ENCODE measurements at places on chromosomes 3 and 15.

- no peak for DNase-seq
Observed at GRCh38 chr3:24364359-24364758, 130.3 kb downstream of the THRB start.

GRCh38 chr15:28003302-28004037 is 95.6 kb downstream of the OCA2 start:
- no peak for DNase-seq

DNA sequence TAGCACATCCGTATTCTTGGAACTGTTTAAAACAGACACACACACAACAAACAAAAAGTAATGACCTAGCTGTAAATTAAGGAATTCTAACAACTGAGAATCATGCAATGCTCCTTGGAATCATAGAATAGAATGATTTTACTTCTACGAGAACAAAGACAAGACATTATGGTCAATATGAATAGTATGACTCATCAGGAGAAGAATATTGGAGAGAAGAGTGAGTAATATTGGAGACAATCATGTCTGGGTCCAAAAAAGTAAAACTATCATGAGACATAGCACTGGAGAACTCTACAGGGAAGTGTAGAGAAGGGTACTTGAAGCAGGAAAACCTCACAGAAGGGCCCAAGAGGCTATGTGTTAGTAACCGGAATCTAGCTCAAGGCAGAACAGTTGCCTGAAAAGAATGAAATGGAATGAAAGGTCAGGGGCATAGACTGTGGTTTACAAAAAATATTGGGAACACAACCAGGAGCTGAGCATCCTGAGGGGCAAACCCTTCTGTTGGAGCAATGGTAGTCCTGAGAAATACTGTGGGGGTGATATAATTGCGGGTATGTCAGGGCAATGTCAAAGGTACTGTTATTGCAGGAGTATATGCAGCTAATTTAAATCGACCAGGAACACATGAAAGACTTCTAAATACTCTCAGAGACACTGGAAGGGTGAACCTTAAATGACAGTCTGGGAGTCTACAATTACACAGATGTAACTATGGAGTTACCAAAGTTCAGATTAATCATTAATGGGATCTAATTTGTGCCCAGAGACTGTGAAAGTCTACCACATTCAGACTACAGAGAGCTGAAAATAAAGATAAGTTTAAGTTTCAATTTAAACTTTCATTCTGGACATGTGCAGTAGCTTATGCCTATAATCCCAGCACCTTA is 201.2 kb downstream of the BCHE start:
- DNase-seq = no peak

GRCh38 chr3:79027593-79027992 is 740.2 kb downstream of the ROBO1 start:
- no peak for DNase-seq

DNA sequence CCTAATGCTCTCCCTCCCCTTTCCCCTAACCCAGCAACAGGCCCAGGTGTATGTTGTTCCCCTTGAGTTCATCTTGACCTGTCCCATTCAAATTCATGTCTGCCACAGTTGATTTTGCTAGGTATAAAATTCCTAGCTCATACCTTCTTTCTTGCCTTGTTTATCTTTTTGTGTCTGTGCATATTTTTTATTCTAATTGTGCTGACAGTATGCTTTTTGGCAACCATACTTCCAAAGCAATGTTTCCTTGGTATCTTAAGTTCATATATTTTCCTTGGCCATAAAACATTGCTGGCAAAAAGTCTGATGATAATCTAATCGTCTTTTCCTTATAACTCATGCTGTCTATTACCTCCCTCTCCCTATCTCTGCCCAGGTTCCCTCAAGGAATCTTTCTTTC is 15.5 kb downstream of the LNP1 start:
- DNase-seq = no peak

- DNase-seq = no peak
Observed at GRCh38 chr3:104520228-104520655, 846.5 kb upstream of the ALCAM start.
